Right ventricle myocardium superior (tissue), 1 donor: ENCODE measurements at places on chromosomes 4 and X. TPM values are rescaled to one million over a fixed set of nuclear protein-coding genes. Genes with fewer than 3 reads are reported as not detected.

GRCh38 chrX:122512561-122513072 lies 671.5 kb upstream of the GRIA3 start:
- no peak for DNase-seq

Gene MANBA
- 22.4 TPM for total RNA-seq

- peak; percentile 66 for DNase-seq
Observed at GRCh38 chr4:153221783-153222706, 17.8 kb downstream of the TRIM2 start.

DNA sequence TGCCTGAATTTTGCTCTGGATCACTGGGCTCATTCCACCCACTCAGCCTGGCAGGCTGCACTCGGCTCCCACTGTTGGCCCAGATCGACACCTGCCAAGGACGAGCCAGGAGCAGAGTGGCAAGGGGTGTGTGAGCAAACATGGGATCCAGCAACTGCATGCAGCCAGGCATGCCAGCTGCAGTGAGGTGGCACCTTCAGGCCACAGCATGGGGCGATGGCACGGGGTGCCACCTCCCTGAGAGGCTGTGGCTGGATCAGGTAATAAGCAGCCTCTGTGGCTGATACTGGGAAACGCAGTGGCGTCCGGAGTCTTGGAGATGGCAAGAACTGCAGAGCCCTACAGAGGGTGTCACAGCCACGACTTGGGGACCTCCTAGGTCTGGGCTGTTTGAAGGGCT lies 244.5 kb upstream of the FSTL5 start:
- peak; percentile 47 for DNase-seq

Gene ZMAT1
- total RNA-seq = 3.8 TPM

GRCh38 chr4:2619459-2619858 lies 83.0 kb downstream of the FAM193A start:
- no peak for DNase-seq

- no peak for DNase-seq
Observed at GRCh38 chr4:186765673-186766546, 42.3 kb upstream of the FAT1 start.

Gene ACOX3
- 22.5 TPM for total RNA-seq

DNA sequence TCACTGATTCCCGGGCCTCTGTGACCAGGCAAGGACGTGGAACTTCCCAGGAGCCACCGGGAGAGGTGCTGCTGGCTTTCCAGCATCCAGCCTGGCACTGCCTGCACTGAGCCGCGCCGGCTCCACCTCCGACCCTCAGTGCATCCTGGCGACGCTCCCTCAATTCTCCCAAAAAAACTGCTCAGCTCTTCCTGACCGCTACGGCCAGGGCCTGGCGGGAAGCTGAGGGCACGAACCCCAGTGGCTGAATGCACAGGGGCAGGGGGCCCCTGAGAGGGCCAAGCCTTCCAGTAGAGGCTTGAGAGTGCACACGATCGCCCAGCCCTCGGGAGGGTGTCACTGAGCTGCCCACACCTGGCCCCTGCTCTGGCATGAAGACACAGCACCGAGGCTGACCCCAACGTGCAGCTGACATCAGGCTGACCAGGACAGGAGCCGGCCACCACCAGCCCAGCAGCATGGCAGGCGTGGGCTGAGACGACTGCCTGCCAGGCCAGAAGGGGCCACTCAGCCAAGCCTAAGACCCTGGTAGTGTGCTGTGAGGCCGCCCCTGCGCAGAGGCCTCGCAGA lies 6.9 kb downstream of the CTBP1 start:
- peak; percentile 40 for DNase-seq

DNA sequence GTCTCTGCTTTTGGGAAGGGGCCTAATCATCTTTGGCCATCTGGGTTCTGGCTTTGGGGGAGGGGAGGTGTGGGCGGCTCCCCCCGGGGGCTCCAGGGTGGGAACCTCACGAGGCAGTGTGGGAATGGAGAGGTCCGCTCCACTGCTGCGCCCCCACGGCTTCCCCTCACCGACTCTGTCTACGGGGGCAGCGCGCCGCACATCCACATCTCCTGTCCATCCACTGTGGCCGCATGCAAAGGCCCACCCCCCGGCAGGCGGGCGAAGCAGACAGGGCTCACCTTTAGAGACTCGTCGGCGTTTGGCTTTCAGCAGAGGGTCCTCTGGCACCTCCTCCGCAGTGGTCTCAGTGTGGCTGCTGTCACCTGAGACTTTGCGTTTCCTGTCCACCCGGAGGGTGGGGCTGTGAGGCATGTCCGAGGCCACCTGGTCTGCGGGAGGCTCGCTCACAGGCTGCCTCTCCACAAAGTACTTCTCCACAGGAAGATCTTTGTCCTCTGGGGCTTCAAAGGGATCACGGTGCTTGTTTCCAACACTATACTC lies 33.6 kb downstream of the BCOR start:
- DNase-seq = no peak

Gene NOX1
- not detected for total RNA-seq

DNA sequence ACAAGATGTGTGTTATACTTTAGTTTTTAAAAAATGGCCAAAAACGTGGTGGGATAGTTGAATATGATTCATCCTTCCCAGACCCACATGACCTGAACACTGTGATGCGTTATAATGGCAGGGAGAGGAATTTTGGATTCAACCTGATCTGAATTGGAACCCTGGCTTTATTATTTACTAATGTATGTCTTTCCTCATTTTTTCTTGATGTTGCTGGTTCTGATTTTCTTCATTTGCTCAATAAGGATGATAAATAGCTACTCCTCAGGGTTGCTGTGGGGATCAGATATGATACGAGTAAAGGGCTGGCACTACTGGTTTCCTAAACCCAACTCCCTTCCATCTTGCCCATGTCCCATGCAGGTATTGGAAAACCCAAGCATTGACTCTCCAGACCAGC lies 24.2 kb upstream of the ACSL1 start:
- no peak for DNase-seq

- no peak for DNase-seq
Observed at GRCh38 chr4:83581411-83582288, 45.7 kb downstream of the GPAT3 start.

GRCh38 chr4:174592256-174592984 lies 70.1 kb upstream of the HPGD start:
- no peak for DNase-seq

DNA sequence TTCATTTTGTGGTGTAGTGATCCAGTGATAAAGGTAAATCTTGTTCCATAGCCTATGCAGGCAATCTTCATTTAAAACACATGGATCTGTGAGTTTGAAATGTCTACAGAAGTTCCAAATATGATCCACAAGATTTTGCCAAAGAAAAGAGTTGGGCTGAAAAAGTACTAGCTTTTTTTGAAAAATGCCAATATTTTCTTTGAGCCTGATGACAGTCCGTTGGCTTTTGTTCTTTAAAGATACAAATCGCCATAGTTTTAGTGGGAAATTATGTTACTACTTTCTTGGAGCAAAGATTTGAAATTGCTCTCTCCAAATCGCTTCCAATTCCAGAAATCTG lies 71.5 kb downstream of the HPGD start:
- no peak for DNase-seq

GRCh38 chr4:52560844-52561280 lies 98.2 kb downstream of the USP46 start:
- DNase-seq = no peak

- DNase-seq = no peak
Observed at GRCh38 chrX:139949703-139950102, 15.6 kb downstream of the CXorf66 start.

DNA sequence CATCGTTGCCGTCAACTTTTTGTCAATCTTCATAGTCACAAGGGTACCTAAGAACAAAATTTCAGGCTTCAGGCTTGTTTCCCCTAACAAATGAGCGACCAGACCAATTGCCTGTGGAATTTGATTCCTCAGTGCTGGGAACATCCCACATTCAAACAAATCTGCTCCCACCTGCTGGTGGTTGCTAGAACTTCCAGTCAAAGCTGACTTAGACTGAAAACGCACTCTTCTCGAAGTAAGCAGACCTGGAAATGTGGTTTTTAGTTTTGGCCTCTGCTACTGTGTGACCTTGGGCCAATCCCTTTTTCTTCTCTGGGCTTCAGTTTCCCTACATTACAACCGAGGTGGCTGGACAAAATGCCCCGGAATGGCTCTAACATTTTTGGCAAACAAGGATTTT lies 1.8 kb upstream of the GABRQ start:
- DNase-seq = no peak

DNA sequence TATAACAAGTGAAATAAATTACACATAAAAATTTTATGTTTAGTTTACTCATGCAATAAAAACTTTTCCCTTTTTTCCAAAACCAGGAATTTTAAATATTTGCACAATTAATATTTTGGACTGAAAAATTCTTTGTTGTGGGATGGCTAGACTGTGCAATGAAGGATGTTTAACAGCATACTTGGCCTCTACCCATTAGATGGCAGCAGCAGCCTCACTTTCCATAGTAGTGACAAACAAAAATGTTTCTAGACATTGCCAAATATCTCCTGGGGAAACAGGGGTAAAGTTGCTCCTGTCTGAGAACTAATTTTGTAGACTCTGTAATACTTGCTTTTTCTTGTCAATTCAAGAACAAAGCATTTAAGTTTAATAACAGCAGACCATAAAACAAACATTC lies 49.8 kb downstream of the SCLT1 start:
- no peak for DNase-seq

Gene RHOXF2B
- not detected for total RNA-seq

- DNase-seq = no peak
Observed at GRCh38 chr4:84286048-84286447, 213.0 kb downstream of the NKX6-1 start.

Gene DOK7
- 33.7 TPM for total RNA-seq

DNA sequence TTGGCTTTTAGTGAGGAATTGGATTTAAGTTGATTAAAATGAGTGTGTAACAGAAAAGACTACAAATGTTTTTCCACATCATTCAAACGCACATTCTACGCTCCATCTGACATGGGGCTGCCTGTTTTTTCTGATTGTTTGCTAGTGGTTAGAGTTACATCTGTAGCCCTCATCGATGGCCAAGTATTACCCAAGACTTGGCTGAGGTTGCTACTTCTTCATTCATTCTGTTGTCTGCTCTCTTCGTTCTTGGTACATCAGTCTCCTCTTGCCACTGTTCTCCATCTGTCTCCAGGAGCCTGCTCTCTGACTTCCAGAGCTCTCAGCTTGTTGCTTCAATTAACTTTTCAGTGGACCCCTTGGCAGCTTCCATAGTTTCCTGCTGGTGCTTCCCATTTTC lies 1844.6 kb upstream of the TENM3 start:
- DNase-seq = no peak

GRCh38 chrX:84216406-84216805 lies 28.4 kb upstream of the RPS6KA6 start:
- DNase-seq = no peak

Gene LUZP4
- not detected for total RNA-seq

Gene P2RY4
- not detected for total RNA-seq

Gene AMBN
- total RNA-seq = not detected

DNA sequence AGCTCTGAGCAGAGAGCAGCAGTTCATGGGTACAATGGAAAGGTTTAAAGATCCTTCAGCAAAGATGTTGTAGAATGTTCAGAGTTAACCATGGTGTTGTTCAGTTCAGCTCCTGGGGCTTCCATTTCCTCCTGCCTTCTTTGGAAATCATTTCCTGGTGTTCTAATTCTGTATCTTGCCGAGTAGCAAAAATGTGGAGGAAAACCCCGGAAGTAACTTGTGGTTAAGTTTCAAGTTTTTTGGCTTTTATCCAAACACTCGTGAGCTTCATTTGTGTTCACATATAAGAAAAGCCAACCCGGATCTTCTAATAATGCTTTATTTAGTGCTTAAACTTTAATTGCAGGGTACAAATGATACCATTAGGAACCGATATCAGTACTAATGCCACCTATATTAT lies 33.6 kb upstream of the ARX start:
- DNase-seq = no peak

Gene CFI
- 10.6 TPM for total RNA-seq

Gene DUX4
- total RNA-seq = not detected

- peak; percentile 58 for DNase-seq
Observed at GRCh38 chr4:183342541-183343533, 20.6 kb upstream of the CLDN24 start.

Gene IL3RA
- total RNA-seq = 6.4 TPM

Gene VCX
- not detected for total RNA-seq

- DNase-seq = peak; percentile 25
Observed at GRCh38 chr4:7710576-7711306, 228.9 kb downstream of the AFAP1 start.

- DNase-seq = no peak
Observed at GRCh38 chr4:70844180-70844579, 4.5 kb upstream of the GRSF1 start.

DNA sequence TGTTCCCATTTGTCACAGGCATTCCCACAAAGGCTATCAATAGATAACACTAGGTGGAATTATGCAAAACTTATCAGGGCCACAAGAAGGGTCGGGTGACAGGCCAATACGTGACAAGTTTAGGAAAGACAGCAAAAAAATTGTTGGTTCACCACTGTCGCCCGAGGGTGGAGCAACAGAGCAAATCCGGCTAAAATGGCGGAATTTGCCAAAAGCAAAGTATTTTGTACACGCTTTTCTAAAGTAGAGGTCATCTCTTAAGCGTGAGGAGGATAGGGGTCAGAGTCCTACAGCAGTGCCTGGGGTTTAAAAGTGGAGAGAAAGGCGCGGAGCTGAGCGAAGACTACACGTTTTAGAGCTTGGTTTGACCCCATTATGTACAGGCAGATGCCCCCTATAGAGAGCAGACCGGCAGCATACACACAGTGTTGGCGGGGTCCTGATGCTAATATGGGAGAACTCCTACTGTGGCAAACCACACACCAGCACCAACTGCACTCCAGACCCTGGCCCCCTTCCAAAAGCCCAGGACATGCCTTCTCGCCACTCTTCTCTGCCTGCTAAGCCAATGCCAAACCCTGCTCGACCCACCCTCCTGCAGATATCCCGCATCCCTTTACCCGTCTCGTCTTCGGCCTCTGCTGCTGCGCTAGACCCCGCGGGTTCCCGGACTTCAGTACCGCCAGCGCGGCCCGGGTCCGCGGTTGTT lies 733 bp downstream of the CCNA2 start:
- no peak for DNase-seq

Gene KCNIP4
- not detected for total RNA-seq

Gene C4orf17
- not detected for total RNA-seq

Gene UGT2B17
- not detected for total RNA-seq

Gene DSPP
- not detected for total RNA-seq

DNA sequence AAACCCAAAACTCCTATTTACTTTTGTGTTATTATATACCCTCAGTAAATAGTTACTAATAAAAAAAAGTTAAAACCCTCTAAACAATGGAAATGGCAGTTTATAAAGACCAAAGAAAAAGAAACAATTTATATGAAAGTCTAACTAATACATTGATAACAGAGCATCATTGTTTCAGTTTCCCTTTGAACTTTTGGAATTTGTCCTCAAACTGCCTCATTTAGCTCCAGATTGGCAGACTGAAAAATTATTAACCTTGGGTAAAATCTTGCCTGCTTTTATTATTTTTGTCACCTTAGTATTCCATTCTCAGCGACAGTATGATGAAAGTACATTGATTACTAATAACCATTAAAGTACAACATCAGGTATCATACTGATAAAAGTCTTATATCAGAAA lies 124.0 kb downstream of the PDE5A start:
- DNase-seq = no peak
